ENCODE measurements at places on chromosomes 4 and X.

DNA sequence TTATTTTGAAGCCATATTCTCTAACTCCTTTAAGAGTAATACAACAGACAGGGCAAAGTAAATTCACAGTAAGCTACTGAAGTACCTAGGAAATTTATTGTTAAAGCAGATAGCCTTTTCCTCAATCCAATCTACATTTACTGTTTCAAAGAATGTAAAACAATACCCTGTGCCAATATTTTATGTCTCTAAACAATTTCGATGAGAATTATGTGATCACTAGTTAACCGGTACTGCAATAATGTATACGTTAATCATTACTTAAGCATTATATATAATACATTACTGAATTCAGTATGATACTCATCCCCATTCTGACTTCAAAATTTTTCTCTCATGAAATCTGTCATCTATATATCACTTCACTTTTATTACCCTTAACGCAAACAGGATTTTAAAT lies 28.5 kb downstream of the KLHL13 start:
- H3K4me3 ChIP-seq = no peak overlapping the region
- H3K27ac ChIP-seq = no peak overlapping the region
- no peaks in the 10 kb centered on the region for H3K36me3 ChIP-seq
- no peaks in the 10 kb centered on the region for H3K4me1 ChIP-seq

GRCh38 chr4:173647902-173648301 lies 117.9 kb upstream of the HAND2 start:
- H3K4me3 ChIP-seq = no peak overlapping the region
- no peaks in the 10 kb centered on the region for H3K36me3 ChIP-seq
- no peak overlapping the region for H3K27ac ChIP-seq
- H3K27me3 ChIP-seq = no peaks in the 10 kb centered on the region
- no peak for DNase-seq

GRCh38 chr4:4524364-4524763 lies 17.5 kb downstream of the STX18 start:
- H3K4me1 ChIP-seq = no peaks in the 10 kb centered on the region
- H3K27ac ChIP-seq = peak overlapping the region; percentile 32

DNA sequence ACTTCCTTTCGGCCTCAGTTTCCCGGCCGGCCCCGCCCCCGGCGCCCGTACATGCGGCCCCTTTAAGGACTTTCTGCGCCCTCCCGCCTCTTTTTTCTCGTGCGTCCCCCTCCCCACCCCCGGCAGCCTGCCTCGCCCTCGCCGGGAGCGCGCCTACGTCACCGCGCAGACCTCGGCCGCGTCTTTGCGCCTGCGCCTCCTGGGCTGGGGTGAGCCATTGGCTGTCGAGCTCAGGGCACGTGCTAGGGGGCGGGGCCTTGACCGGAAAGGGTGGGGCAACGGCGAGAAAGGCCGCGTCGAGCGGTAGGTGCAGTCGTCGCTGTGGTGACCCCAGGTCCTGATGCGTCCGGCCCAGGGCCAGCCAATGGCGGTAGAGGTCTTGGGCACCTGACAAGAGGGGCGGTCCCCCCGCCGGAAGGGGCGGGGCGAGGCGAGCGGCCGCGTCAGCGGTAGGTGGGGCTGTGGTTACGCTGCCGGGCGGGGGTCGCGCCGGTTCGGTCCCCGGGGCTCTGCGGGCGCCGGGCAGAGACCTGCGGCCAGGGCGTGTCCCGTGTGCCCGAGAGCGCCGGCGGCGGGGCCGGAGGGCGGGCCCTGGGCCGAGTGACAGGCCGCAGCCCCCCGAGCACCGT lies at the start of gene UVSSA:
UVSSA (plus strand) TSS at position 428 of the 629 bp plus-strand sequence. CDS start 884 bp downstream, outside the sequence.
- peak; percentile 100 for DNase-seq
- H3K27me3 ChIP-seq = no peaks in the 10 kb centered on the region
- peak within 1 kb of the TSS; percentile 89 for H3K27ac ChIP-seq
- H3K4me3 ChIP-seq = peak within 1 kb of the TSS; percentile 77

- no peaks in the 10 kb centered on the region for H3K36me3 ChIP-seq
- no peak for DNase-seq
- H3K4me1 ChIP-seq = no peaks in the 10 kb centered on the region
- H3K27me3 ChIP-seq = peaks cover 6% of the 10 kb centered on the region
Observed at GRCh38 chrX:41022566-41022965, 62.7 kb upstream of the USP9X start.

GRCh38 chr4:121801715-121802075 lies 572 bp downstream of the EXOSC9 start:
- no peaks in the 10 kb centered on the region for H3K27me3 ChIP-seq
- peaks cover 7% of the 10 kb centered on the region for H3K4me1 ChIP-seq
- no peak for DNase-seq

- no peaks in the 10 kb centered on the region for H3K27me3 ChIP-seq
- peaks cover 8% of the 10 kb centered on the region for H3K4me1 ChIP-seq
- H3K4me3 ChIP-seq = no peak overlapping the region
- H3K27ac ChIP-seq = no peak overlapping the region
- no peak for DNase-seq
Observed at GRCh38 chr4:10740891-10741620, 56.5 kb upstream of the CLNK start.

All from thymus (tissue), 14 donors.